ENCODE measurements at places on chromosomes 11 and 22.

- no peak for DNase-seq
Observed at GRCh38 chr22:20725987-20726558, 47.8 kb upstream of the SERPIND1 start.

DNA sequence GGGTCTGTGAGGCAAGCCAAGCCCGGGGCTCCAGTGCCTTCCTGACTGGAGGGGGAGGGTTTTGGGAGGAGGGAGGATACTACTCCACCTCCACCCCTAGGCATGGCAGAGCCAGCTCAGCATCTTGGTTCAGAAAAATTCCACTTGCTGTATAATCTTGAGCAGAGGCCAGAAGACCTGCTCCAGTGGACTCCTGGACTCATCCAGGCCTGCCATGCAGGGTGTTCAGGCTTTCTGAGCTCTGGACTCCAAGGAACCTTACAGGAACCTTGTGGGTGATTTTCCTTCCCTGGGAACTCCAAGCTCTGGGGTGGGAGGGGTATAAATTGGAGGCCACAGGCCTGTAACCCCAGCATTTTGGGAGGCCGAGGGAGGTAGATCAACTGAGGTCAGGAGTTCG, 9.4 kb downstream of the CSDC2 start:
- DNase-seq = no peak

DNA sequence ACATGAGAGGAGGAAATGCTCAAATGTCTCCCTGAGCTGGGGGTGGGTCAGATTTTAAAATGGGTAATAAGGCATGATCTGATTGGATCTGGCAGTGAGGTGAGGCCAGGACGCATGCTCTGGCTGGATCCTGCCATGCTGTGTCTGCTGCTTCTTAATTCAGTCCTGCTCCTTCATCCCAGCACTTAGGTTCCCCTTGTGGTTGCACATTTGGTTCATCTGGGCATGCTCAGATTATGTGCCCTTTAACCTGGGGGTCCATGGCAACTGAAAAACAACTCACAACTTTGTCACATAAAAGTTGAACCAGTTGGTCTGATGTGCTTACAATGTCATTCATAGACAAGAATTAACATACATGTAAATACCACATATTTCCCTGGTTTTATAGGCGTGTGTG, 67.9 kb downstream of the PIWIL4 start:
- DNase-seq = no peak

GRCh38 chr11:77752516-77752915, 68.0 kb downstream of the RSF1 start:
- DNase-seq = no peak

DNA sequence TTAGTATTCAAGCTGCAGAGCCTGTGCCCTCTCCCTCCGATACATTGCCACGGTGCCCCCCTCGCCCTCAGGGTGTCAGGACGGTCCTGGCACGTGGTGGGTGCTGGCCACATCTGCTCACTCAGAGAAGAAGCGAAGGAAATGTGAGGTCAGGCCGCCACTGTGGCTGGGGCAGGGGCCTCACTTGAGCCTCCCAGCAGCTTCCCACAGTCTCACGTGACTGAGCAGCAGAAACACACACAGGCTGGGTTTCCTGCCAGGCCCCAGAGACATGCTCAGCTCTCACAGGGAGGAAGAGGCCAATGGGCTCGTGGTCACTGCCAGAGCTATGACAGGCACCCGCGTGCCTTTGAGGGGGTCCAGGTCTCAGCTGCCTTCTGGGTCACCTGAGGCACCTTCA, 37.9 kb upstream of the PRR5 start:
- no peak for DNase-seq

DNA sequence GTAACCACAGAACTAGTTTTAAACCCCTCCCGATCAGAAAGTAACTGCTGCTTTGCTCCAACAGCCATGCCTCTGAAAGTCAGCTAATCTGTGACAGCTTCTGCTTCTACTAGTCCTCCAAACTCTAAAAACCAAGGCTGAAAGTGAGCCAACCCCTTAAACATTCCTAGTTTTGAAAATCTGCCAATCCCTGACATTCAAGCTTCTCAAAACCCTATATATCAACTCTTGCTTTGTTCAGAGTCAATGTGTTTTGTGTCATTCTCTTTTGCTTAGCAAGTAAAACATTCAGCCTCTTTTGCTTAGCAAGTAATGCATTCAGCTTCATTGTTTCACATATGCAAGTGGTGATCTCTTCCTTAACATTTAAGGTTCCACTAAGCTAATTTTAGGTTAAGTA, 56.9 kb downstream of the ATG16L2 start:
- no peak for DNase-seq

- DNase-seq = no peak
Observed at GRCh38 chr11:116984186-116984585, 114.0 kb downstream of the SIK3 start.

- no peak for DNase-seq
Observed at GRCh38 chr11:70247042-70247709, 23.3 kb upstream of the PPFIA1 start.

- DNase-seq = no peak
Observed at GRCh38 chr22:48842976-48843375, 984.7 kb downstream of the BRD1 start.

GRCh38 chr11:4672470-4672869, 25.2 kb downstream of the OR51E2 start:
- DNase-seq = no peak

GRCh38 chr11:113705871-113706655, at the start of gene TMPRSS5:
Gene TMPRSS5, minus strand, starts transcription at chr11:113706308. Its CDS starts 84 bp downstream, at chr11:113706224.
- no peak for DNase-seq

DNA sequence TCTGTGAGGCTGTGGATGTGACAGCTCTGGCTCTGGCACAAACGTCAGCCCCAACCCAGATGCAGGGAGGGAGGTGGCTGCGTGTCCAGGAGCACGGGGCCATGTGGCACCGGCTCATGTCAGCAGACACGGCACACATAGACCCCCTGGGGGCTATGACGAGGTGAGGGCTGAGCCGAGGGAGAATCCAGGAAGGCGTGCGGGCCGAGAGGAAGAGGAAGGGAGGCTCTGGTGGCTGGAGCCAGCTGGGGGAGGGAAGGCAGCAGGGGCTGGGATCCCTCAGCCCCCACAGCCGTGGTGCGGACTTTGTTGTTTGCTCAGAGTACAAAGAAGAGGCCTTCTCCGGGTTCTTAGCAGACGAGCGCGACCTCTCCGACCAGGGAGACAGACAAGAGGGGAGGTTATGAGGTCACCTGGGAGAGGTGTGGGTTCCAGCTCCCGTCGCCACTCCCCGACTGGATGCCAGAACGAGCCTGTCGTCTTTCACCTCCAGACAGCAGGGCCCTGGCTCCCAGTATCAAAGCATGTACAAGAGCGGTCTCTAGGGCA, 46.1 kb downstream of the CDKN1C start:
- no peak for DNase-seq

- no peak for DNase-seq
Observed at GRCh38 chr11:45305874-45306623, 19.9 kb upstream of the SYT13 start.

DNA sequence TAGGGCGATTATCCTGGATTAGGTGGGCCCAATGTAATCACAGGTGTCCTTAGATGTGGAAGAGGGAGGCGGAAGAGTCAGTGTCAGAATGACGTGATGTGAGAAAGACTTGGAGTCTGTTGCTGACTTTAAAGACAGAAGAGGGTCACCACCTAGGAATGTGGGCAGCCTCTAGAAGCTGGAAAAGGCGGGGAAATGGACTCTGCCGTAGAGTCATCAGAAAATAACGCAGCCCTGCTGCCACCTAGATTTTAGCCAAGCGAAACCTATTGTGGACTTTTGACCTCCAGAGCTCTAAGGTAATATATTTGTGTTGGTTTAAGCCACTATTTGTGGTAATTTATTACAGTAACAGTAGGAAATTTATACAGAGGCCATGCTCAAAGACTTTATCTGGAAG, 4.8 kb downstream of the DDX10 start:
- DNase-seq = no peak

GRCh38 chr22:34113381-34113780, 193.1 kb upstream of the LARGE1 start:
- no peak for DNase-seq

- DNase-seq = no peak
Observed at GRCh38 chr11:113841691-113842090, 33.7 kb downstream of the USP28 start.

GRCh38 chr11:134606251-134606650, 194.2 kb upstream of the B3GAT1 start:
- no peak for DNase-seq

DNA sequence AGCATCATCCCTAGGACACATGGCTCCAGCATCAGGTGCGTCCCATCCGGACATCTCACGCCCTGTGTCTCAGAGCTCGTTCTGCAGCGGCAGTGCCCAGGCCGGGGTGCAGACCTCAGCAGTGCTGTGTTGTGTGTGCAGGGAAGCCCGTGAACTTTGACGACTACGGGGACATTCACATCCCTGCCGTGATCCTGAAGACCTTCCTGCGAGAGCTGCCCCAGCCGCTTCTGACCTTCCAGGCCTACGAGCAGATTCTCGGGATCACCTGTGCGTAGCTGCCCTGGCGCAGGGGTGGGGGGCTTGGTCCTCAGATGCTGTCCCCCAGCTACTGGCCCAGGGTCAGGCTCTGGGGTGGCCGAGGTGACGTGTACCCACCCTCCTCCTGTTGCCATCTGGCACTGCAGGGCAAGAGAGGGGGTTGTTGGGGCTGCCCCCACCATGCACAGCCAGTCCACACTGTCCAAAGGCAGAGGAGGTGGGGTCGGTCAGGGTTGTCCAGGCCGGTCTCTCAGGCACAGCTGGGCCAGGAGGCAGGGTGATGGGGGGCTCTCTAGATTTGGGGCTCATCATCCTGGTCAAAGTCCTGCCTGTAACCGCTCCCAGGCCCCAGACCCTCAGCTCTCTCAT, 96.5 kb downstream of the ARHGAP8 start:
- DNase-seq = no peak

GRCh38 chr22:48717883-48718817, 1109.5 kb downstream of the BRD1 start:
- no peak for DNase-seq

DNA sequence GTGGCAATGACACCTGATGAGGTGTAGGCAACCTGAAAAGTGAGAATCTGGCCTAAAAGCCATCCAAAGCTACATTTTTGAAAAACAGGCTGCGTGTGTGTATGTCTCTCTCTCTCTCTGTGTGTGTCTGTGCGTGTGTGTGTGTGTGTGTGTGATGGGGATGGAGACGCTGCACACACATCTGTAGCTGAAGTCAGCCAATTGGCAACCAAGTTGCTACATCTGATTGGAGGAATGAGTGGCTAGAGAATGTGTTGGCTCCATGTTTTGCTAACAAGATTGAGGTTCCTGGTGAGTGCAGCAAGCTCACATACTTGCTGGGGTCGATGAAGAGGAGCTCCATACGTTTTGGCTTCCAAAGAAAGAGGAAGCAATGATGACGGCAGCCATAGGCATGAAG, 311.4 kb upstream of the NCAM1 start:
- DNase-seq = no peak

DNA sequence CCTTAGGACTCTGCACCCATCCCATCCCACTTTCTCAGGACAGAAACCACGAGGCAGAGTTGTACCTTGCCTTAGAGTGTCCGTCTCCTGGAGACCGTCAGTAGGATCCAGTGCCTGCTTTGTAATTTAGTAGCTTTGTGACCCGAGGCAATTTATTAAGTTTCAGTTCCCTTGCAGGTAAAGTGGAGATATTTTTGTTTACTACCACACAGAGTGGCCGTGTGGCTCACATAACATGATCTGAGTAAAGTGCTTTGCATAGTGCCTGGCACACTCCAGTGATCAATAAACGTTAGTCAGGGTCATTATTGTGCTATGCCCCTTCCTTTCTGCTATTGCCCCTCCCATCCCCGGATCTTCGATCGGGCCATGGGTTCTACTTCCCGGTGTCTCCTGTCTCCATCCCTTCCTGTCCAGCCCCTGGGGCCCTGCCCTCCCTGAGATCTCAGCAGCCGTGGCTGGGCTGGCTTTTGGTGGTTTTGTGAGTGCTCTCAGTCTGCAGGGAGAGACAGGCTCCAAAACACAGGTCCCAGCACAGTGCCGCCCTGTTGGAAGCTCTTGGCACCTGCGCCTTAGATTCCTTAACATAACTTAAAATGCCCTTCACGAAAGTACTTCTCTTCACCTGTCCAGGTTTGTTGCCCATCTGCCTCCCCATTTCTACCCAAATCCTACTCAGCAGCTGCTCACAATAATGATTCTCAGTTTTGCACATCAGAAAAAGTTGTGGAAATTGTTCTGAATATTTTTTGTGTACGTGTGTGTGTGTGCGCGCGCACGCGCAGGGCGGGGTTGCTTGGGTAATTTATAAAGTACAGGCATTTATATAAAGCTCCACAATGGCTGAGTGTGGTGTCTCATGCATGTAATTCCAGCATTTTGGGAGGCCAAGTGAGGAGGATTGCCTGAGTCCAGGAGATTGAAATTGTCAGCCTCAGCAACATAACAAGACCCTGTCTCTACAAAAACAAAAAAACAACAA, 753.7 kb downstream of the NTM start:
- no peak for DNase-seq

DNA sequence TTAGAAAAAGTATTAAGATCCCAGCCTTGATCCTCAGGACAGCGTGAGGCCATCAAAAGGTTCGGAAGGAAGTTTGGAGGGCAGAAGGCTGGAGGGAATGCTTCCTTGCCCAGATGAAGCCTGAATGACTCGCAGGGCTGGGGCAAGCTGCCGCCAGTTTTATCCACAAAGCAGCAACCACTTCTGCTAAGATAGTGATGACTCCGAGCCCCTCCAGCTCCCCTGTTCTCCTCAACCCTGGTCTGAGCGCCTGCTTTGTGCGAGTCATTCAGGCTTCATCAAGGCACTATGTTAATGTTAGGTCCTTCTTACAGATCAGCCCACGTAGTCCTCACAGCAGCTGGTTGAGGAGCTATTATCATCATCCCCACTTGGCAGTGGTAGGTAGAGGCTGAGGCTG, 158.8 kb downstream of the COMMD9 start:
- DNase-seq = no peak

GRCh38 chr22:22827187-22827939, 60.3 kb upstream of the IGLL5 start:
- no peak for DNase-seq

DNA sequence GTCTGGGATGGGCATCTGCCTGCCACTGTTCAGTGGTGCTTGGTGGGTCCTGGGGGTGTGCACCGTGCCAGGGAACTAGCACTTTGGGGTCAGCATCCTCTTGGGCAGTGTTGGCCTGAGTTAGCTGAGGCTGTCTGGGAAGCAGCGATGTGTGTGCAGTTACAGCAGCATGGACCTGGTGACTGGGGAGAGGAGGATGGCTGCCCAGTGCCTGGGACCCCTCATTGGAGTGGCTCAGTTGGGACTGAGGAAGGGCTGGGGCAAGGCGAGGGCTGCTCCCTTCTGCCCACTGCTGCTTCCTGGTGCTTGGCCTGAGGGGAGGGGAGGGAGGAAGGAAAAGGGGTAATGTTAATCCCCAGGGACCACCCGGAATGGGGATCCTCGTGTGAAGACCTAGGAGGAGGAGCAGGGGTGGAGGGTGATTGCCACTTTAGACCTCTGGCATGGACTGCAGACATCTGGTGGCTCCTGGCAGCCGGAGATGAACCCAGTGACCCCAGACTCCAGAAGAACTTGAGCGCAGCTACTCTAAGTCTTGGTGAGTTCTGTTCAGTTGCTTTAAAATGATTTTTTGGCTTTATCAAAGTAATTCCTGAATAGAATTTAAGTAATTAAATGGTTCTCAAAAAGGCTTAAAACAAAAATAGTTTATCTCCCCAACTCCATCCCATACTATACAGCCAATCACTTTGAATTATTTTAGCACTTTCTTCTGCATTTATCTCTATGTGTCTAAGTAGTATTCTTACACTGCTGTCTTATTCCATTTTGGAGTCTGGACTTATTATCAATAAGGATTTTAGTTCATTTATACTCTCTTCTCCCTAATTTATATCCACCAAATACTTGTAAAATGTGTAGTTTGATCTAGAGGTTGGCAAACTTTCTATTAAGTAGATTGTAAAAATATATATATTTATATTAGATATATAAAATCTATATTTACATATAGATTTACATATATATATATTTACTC, 15.4 kb upstream of the TMEM191C start:
- no peak for DNase-seq

Data from mesothelial cell of epicardium (in vitro differentiated cells).